Substantia nigra (tissue), 51 donors: ENCODE measurements at places on chromosomes 12 and 14.

DNA sequence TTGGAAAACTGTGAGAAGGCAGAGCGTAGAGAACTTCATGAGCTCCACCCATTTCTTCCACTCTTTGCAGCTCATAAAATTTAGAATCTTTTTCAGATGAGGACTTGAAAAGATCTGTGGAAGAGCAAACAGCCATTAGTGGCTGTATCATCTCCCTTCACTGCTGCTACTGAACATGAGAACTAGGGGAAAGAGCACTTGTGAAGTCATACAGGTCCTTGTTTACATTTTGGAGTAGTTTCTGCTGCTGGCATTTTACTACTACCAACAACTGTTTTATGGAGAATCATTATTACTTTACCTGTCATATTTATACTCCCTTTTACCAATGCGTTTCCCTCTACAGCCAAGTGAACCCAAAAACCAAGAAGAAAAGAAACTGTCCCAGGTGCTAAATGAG is 41.0 kb downstream of the RPGRIP1 start:
- no peak for DNase-seq

DNA sequence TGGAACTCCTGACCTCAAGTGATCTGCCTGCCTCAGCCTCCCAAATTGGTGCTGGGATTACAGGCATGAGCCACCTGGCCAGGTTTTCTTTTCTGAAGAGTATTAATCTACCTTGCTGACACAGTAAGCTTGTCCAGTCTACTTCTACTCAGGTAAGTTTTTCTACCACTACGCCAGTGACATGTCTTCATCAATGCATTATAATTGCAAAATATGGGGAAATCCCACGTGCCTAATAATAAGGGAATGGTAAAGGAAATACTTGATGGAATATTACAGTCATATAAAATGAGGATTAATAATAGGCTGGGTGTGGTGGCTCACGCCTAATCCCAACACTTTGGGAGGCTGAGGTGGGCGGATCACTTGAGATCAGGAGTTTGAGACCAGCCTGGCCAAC is 62.3 kb downstream of the RAB35 start:
- no peak for DNase-seq

DNA sequence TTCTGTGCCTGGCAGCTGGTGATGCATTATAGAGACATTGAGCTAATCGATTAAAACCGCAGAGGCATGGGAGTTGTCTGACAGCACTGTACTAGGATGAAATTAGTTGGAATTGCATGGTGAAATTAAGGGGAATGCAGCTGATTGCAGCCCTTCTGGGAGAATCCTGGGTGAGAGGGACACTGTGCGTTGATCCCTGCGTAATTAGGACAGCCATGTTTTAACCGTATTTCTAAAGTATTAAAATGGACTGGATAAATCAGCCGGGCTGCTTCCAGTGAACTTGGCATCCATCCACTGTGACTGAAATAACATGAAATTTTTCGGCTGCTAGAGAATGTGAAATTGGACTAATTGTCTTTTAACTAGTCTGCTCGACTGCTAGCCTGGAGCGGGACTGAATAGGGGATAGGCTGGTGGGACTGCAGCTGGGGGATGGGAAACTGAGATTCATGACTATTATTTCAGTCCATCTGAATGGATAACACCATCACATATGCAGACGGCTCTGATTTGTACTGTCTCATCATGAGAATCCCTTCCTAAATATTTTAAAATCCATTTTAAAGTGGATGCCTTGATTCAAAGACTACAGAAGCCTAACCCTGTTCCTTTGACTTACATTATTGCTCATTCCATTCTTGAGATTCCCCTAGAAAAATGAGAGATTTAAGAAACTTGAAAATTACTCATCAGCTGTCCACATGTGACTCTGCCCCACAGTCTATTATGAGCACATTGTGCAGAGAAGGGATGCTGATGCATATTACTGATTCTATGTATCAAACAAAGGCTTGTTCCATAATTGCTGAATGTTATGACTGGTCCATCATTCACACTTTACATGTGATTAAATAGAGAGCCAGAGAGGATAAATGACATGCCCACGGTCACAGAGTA is 343.9 kb downstream of the NPAS3 start:
- no peak for DNase-seq

GRCh38 chr12:120692524-120693033 is 5.6 kb downstream of the MLEC start:
- no peak for DNase-seq

DNA sequence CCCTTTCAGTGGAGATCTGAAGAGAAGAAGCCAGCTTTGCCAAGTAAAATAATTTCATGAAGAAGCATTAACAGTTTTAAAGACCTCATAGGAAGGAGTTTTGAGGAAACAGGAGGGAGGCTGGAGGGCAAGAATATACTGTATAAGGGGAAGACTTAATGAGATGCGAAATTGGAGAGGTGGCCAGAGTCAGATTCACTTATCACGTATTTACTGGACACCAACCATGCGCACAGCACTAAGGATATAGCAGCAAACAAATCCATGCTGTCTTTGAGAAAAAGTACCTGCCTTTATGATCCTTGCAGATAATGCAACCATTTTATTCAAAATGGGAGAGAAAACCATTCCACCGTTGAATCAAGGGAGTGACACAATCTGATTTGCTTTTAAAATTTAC is 100.3 kb downstream of the ERC1 start:
- no peak for DNase-seq

GRCh38 chr12:58413794-58414193 is 472.4 kb downstream of the ATP23 start:
- DNase-seq, result no peak

GRCh38 chr12:12350868-12351463 is 924 bp upstream of the MANSC1 start:
- DNase-seq, result no peak

DNA sequence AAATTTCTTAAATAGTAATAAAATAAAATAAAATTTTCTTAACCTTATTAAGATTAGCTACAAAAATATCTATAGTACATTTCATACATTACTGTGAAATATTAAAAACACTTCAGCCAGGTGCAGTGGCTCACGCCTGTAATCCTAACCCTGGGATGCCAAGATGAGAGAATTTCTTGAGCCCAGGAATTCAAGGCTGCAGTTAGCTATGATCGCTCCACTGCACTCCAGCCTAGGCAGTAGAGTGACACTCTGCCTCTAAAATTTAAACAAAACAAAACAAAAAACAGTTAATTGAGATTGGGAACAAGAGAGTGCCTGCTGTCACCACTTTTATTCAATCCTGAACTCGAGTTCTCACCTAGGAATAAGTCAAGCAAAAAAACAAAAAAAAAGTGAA is 95.0 kb upstream of the CPNE8 start:
- DNase-seq, result no peak

DNA sequence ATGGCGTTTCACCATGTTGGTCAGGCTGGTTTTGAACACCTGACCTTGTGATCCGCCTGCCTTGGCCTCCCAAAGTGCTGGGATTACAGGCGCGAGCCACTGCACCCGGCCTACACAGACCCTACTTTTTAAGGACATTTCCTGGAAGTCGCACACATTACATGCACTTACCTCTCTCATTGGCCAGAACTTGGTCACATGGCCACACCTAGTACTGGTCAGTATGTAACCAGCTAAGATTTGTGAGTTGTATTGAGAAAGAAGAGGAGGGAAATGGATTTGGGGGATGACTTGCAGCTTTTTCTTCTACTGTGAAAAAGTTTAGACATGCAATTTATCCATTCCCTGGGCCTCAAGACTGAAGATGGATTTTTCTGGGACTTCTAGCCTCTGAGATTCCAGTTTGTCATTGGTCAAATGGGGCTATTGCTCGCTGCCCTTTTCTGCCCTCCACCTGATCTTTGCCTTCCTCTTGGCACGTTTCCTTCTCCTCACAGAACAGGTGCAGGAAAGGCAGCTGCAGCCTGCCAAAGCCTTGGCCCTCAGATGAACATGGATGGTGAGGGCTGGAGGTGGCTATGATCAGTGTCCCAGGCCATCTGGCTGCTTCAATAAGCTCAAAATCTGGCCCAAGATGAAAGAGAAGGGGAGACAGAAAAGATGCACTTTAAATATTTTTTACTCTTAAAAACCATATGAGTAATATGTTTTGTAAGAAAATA is 7.1 kb upstream of the ZDHHC22 start:
- no peak for DNase-seq

GRCh38 chr14:104086210-104086660 is 735 bp downstream of the ASPG start:
- DNase-seq, result no peak

DNA sequence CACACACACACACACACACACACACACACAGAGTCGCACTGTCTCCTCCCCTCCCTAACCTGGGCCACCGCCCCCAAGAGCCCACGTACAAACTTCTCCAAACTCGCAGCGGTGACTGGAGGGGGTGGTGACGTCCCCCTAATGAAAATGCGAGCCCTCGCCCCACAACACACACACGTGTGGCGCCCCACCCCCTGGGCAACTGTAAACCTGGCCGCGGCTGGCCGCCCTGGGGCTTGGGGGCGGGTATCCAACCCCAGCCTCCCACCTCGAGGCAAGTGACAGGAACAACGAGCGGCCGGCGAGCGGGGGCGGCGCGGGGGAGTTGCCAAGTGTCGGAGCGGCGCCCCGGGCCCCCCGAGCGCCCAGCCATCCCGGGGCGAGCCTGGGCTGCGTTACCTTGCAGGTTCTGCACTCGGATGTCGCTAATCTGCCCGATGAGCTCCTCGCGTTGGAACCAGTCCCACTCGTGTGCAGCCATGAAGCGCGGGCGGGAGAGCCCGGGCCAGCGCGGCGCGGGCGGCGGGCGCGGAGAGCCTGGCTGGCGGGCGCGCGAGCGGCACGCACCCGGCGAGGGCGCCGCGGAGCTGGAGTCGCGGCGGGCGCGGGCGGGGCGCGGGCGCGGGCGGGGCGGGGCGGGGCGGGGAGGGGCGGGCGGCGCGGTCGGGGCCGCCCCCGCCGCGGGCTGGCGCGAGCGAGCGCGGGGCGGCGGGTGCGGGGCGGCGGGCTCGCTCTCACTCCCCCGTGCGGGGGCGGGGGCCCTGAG is at the start of gene CLMN:
Gene CLMN (minus strand): TSS at position 597 of the 766 bp plus-strand sequence. CDS start 116 bp downstream, at position 481.
- no peak for DNase-seq

- DNase-seq, result no peak
These were observed 23.3 kb upstream of the BTBD6 start for GRCh38 chr14:105224845-105225570.

- DNase-seq, result no peak
These were observed 78.8 kb downstream of the SEC23A start for GRCh38 chr14:39023939-39024871.

DNA sequence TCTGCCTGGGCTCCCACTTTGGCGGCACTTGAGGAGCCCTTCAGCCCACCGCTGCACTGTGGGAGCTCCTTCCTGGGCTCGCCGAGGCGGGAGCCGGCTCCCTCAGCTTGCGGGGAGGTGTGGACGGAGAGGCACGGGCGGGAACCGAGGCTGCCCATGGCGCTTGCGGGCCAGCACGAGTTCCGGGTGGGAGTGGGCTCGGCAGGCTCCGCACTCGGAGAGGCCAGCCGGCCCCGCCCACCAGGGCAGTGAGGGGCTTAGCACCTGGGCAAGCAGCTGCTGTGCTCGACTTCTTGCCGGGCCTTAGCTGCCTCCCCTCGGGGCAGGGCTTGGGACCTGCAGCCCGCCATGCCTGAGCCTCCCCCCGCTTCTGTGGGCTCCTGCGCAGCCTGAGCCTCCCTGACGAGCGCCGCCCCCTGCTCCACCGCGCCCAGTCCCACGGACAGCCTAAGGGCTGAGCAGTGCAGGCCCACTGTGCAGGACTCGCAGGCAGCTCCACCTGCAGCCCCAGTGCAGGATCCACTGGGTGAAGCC is 44.6 kb downstream of the R3HDM2 start:
- DNase-seq, result no peak

GRCh38 chr14:104599446-104599845 is 5.1 kb downstream of the TMEM179 start:
- no peak for DNase-seq

DNA sequence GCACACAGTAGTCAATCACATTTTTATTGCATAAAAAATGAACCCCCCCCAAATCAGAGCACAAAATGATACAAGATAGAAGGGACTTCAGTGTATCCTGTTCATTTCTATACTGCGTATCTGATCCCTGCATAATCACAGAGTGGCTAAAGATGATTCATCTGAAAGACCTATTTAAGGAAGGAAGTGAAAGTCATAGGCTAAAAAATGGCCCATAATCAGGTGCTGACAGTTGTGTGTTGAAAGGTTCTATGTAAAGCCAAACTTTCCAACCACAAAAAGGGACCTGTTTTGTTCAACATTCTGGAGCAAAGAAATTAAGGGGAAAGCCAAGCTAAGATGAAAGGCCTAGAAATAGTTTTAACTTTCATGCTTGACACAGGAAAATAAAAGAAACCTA is 147.8 kb upstream of the ATP2B1 start:
- DNase-seq, result no peak

DNA sequence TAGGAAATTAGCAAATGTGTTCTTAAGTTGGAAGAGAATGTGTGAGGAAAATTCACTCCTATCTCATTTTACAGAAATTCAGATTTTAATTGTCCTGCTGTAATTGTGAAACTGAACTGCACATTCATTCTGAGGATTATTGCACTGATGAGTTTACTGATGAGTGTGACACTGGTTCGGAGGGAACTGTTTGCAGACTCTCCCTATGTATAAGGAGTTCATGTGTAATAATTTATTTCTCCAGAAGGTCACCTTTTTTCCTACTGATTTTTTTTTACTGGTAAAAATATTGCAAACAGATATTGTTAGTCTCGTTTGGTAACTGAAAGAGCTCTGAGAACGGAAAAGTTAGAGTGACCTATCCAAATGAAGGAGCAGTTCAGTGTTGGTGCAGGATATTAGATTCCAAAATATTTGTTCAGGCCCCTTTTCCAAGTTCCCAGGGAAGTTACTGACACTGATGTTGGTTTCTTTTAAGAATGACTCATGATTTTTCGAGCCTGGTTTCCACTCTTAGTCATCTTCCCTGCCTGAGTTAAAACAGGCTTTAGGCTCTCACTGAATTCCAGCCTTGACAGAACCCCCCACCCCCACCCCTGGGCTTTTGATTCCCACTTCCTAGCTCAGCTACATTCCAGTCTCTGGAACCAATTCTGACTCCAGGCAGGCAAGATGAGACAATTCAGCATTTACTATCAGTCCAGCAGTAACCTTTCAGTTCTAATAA is 18.4 kb downstream of the ANO6 start:
- DNase-seq, result no peak

- no peak for DNase-seq
These were observed 26.5 kb downstream of the WDHD1 start for GRCh38 chr14:55000381-55000780.

DNA sequence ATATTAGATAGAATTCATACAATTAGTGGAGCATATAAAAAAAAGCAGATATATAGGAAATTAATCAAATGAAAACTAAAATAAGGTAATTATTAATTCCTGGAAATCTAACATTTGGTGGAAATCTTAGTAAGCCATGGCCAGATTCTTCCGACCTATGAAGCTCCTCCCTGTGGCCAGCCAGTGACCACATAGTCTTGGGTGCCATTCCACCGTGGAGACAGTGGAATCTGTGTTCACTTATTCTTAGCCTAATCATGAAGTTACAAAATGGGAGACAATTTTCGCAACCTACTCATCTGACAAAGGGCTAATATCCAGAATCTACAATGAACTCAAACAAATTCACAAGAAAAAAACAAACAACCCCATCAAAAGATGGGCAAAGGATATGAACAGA is 241.9 kb upstream of the FLRT2 start:
- no peak for DNase-seq

- no peak for DNase-seq
These were observed 364.9 kb upstream of the GARIN6 start for GRCh38 chr12:99282624-99283023.
